ENCODE measurements at places on chromosomes 3 and 15. TPM values are rescaled to one million over a fixed set of nuclear protein-coding genes. Genes with fewer than 3 reads are reported as not detected.

The PIGX gene
- 17.1 TPM for total RNA-seq

DNA sequence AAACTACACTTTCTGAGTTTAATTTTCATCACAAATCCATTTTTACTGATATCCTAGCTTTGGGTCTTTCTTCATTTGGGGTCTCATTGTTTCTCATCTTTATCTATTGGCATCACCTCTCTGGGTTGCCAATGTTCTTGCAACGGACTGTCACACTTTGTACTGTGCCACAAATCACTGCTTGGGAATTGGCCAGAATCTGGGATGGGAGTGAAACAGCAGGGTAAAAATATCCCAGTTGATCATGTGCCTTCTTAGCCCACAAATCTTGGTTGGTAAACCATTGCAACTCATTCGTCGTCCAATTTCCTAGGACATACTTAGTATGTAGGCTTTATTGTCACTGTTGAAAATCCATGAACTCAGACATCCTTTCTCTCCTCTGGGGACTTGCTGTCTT is 698.5 kb downstream of the OTOL1 start:
- no peak for DNase-seq

DNA sequence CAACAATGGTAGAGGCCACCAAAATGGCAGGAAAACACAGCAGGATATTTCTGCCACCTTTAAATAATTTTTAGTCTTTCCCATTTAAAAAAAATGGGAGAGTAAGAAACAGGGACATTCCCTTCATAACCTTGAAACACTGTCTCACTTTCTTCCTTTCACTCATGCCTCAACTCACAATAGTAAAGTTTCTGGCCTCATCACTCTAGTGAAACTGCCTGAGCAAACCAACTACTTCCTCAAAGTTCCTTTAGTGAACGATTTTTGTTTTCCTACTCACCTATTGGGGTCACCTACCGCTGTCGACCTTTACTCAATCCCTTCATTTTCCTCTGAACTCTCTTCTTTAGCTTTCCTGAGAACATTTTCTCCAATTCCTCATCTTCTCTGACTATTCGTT is 33.0 kb downstream of the SHC4 start:
- DNase-seq = no peak

DNA sequence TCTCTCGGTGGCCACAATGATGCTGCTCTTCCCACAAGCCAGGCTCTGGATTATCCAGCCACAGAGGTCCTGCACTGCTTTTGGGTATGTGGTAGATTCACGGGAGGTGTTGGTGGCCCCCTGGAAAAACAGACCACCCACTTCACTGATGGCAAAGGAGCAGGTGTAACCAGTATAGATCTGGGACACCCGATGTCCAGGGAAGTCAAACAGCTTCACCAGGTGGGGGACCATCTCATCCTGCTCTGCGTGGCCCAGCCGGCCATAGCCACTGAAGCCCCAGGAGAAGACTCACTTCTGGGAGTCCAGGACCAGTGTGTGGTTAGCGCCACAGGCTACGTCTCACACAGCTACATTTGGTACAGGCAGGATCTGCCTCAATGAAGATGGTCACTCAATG is 62.6 kb downstream of the CHCHD6 start:
- no peak for DNase-seq

GRCh38 chr3:195461594-195462307 is 18.9 kb upstream of the ACAP2 start:
- no peak for DNase-seq

The CXCR6 gene
- 14.7 TPM for total RNA-seq

The ACAD11 gene
- total RNA-seq = 40.2 TPM

The UROC1 gene
- not detected for total RNA-seq

The PPARG gene
- 201 TPM for total RNA-seq

DNA sequence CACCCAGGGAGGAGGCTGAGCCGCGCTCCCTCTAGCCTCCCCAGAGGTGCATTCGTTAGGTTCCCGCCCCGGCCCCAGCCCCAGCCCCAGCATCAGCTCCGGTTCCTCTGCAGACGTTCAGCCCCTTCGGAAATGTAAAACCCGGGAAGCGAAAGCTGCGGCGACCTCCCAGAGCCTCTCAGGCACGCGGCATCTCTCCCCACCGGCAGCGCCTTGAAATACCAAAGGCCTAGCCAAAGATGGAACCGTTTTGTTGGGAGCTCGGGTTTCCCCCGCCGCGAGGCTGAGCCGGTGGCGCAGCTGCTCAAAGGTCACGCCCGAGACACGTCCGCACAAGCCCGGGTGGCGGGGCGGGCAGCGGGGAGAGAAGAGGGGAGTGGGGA is 77.8 kb upstream of the HES1 start:
- DNase-seq = no peak

The WDR76 gene
- 2.8 TPM for total RNA-seq

The ROBO2 gene
- total RNA-seq = 1.1 TPM

The RLBP1 gene
- not detected for total RNA-seq

The BTLA gene
- 1.7 TPM for total RNA-seq

The TM6SF1 gene
- 13.4 TPM for total RNA-seq

DNA sequence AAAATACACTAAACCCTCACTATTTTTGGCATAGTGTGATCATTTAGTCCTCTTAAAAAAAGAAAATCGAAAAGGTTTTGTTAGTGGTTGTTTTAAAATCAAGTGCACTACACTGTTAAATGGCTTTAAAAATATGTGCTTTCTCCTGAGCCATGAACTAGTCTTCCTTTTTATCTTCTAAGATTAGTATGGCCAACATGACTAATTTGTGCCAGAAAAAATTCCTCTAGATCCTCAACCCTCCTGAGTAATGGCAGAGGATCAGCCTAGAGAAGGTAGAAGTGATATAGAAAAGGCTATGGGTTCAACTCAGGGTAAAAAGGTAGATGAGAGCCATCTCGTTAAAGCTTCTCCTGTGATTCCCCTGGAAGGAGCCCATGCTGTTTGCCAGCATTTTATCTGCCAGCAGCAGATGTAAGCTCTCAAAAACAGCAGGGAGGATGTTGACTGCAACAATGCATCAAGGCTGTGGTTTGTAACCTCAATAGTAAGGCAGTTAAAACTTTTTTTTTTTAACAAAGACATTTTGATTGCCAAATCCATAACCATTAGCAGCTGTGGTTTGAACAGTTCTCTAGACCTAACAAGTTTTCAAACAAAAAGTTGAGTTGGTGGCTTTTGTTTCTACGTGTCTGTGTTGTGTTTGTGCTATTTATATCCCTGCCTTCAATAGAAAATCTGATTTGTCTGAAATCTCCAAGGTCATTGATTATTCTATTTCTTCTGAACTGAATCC is 30.2 kb upstream of the ZNF609 start:
- DNase-seq = no peak

- no peak for DNase-seq
Measured at GRCh38 chr3:166764698-166765318, 615.3 kb downstream of the ZBBX start.

DNA sequence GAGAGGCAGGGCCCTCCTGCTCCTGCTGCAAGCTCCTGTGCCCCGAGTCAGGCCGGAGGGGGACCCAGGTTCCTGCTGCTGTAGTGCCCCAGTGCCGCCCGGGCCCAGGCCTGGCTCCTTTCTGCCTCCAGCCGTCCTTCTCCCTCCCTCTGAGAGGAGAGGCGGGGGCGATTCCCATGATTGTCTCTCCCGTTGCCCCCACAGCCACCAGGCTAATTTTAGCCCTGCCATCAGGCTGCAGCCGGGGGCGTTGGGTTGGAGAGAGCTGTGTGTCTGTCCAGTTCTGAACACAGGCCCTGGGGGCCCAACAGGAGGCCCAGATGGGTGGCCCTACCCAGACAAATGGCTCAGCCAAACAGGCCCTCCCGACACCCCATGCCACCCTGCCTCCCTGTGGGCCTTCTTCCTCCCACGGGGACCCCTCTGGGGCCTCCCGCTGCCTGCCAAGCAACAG is 214.8 kb downstream of the TBC1D2B start:
- DNase-seq = no peak

DNA sequence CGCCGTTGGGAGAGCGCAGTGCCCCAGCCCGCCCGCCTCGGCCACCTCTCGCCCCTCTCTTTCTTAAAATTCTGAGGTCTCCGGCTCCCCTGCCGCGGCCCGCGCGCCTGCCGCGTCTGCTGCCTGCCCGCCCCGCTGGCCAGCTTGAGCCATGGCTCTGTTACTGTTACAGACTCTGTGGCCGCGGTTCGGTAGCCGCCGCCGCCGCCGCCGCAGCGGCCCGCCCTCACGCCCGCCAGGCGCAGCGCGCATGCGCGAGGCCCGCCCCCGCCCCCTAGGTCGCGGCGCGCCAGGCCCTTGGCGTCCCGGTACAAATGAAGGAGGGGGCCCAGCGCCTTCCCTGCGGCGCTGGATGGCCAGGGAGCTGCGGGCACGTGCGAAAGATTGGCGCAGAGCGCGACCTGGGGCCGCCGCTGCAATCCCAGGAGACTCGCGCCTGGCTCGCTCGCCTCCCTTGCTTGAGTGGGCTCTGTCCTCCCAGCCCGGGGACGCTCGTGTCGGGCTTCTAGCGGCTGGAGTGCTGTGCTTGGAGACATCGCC is at the start of gene ONECUT1:
ONECUT1 (minus strand) TSS at position 168 of the 540 bp plus-strand sequence. CDS start 452 bp downstream, outside the sequence.
- no peak for DNase-seq

- DNase-seq = no peak
Measured at GRCh38 chr3:53303957-53304356, 43.4 kb downstream of the DCP1A start.

DNA sequence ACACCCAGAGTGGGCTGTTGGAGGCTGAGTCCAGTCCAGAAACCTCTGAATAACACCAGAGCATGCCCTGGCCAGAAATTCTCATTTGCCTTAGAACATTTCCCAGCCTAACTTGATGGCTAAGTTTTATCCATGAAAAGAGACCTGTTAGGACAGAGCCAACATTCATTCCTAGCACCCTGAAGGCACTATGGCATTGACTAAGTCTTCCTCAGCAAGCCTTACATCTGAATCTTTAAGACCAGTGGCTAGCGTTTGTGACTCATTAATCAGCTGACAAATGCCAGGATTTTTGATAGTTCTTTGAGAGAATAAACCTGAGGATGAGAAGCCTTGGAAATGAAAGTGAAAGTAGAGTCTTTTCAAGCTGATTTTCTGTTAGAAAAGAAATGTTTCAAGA is 1087.1 kb upstream of the ALCAM start:
- no peak for DNase-seq

- no peak for DNase-seq
Measured at GRCh38 chr15:62896380-62896866, 146.1 kb upstream of the TPM1 start.

The TRMT10C gene
- total RNA-seq = 20.2 TPM

DNA sequence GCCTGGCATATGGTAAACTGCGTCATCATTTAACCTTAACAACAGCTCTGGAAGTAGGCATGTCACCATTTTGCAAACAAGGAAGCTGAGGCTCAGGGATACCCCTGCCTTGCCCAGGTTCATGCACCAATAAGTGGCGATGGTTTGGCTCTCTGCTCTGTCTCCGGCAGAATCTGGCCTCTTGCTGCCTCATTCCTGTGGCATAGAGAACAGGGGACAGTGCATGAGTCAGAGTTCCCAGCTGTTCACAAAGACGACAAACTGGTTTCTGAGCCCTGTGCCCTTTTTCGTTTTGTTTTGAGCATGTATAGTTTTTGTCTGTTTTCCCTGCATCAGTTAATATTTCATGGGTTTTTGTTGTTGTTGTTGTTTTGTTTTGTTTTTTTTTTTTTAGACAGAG is 236.8 kb downstream of the OPA1 start:
- DNase-seq = no peak

The KIF23 gene
- total RNA-seq = 3.8 TPM

The CLRN1 gene
- not detected for total RNA-seq

DNA sequence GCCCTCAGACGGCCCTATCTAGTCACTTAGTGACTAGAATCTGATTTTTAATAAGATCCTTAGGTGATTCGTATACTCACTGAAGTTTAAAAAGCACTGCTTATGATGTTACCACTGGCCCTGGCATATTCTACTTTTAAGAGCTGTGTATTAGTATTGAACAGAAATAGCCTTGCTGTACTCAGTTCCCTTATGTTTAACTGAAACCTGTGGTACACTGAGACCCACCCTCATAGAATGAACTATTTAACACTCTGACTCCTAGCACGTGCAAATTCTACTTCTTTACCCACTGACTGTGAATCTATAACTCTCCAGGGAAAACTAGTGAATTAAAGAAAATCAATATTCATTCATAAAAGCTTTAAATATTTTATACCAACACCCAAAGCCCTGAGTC is 108.9 kb downstream of the CCNL1 start:
- DNase-seq = no peak

The ACKR4 gene
- not detected for total RNA-seq

DNA sequence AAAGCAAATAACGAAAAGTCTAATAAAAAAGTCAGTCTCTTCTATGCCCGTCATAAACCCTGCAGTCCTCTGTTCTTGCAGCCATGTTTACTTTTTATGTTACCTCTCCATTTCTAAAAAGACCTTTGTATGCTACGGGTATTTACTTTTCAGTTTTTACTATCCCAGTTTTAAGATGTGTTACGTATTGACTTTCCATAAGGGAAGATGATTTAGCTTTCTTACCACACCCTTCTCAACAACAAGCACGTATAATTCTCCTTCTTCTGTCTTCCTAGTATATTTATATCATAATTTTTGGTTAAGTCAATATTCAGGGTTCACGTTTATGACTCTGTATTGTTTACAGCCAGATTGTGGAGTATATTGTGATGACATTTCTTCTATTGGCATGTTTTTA is 10.8 kb downstream of the TRNT1 start:
- no peak for DNase-seq

The CKMT1A gene
- total RNA-seq = 2.1 TPM

The AGBL1 gene
- total RNA-seq = not detected

DNA sequence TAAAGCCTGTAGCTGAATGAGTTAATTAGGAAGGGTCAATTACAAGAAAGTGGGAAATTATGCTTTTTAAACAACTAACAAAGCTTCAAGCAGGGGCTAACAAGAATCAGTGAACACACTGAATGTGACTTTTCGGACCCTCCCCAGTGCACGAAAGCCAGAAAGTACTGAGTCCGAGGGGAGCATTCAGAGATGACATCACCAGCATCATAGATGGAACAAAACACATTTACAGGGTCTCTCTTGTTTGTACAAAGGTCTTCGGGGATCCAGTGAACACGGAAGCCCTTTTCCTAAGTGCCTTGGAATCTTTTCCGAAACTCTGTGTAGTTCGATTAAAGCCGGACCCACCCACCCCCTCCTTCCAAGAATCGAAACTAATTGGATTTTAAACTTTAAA is 829 bp downstream of the DCP1A start:
- DNase-seq = no peak

DNA sequence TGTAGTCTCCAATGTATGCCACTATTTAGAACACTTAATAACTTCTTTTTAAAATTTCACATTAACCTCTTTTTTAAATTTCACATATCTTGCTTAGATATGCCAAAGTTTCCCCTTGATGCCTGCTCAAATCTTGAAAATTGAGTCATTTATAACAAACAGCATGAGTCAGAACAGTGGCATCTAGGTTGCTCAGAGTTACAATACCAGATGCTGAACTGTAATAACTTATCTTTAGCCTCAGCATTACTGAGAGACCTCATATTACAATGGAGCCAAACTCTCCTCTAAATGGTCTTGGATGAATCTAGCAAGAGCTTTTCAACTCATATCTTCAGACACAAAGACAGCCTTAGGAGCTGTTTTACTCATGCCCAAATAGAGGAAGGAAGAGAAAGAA is 439.3 kb upstream of the ARPP21 start:
- no peak for DNase-seq

- no peak for DNase-seq
Measured at GRCh38 chr3:28867836-28868235, 413.0 kb upstream of the RBMS3 start.

- DNase-seq = no peak
Measured at GRCh38 chr15:85000189-85000864, 18.7 kb downstream of the PDE8A start.

GRCh38 chr3:49104052-49104426 is 518 bp downstream of the QARS1 start:
- no peak for DNase-seq

GRCh38 chr15:45133561-45133920 is 3.7 kb downstream of the DUOX1 start:
- no peak for DNase-seq

Data from omental fat pad (tissue), 4 donors.